ENCODE measurements at places on chromosomes 7 and 10.
A peak's percentile ranks its signal among the peaks of the same experiment; 100 is the strongest.

- no peak for DNase-seq
Observed at GRCh38 chr10:133185916-133186315, 25.9 kb downstream of the KNDC1 start.

GRCh38 chr7:30563326-30563942 is 31.2 kb upstream of the GARS1 start:
- peak; percentile 13 for DNase-seq

- no peak for DNase-seq
Observed at GRCh38 chr7:20264623-20265022, 47.4 kb upstream of the MACC1 start.

DNA sequence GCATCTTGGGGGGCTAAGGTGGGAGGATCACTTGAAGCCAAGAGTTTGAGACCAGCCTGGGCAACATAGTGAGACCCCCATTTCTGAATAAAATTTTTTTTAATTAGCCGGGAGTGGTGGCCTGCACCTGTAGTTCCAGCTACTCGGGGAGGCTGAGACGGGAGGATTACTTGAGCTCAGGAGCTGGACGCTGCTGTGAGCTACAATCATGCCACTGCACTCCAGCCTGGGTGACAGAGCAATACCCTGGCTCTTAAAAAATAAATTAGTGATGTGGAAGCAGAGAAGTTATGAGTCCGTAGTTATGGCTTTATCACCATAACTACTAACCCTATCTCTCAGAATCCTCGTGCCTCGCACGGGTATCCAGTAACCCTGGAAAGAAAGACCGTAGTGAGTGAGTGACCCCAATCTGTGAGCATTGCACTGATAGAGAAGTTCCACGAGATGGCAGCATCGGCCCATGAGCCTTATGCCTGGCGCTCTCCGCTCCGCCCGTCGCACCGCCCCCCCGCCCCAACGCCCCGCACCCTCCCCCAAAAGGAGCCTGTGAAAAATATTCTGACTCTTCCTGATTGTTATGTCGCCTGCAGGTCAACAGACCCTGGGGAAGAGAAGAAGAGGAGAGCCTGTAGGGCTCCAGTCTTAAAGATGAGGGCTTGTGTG is 4.9 kb upstream of the SLC29A3 start:
- peak; percentile 34 for DNase-seq

DNA sequence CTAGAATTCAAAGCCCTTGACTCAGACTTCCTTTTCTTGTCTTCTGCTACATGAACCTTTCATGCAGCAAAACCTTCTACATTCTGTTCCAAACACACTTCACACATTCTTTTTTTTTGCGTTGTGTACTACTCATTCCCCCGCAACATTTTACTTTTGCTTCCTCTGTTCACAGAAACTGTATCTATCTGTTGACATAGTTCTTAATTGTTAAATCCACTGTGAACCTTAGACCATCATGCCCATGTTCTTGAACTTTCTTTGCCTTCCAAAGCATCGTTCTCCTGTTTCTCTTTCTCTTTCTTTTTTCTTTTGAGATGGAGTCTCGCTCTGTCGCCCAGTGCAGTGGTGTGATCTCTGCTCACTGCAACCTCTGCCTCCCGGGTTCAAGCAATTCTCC is 14.2 kb downstream of the CCSER2 start:
- DNase-seq: no peak

DNA sequence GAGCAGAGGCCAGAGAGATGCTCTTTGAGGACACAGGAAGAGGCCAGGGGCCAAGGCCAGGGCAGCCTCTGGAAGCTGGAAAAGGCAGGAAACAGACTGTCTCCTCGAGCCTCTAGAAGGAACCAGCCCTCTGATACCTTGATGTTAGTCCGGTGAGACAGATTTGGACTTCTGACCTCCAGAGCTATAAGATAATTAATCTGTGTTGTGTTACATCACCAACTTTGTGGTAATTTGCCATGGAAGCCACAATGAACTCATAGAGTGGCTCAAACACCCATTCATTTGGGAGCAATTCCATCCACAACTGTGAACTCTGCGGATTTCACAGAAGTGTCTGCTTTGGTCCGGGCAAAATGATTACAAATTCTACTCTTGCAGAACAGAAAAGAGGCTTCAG is 48.7 kb downstream of the OAT start:
- DNase-seq: no peak

DNA sequence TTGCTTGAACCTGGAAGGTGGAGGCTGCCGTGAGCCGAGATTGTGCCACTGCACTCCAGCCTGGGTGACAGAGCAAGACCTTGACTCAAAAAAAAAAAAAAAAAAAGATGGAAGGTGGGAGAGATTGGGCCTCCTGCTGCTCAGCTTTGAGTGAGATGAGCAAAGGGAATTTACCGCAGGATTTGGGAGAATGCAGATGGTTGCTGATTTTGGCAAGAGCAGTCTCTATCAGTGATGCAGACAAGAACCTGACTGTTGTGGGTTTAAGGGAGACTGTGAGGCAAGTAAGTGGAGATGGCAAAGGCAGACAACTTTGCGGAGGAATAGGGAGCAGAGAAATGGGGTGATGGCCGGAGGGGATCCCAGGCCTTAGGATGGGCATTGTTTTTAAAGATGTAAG is 1140.8 kb upstream of the AUTS2 start:
- peak; percentile 36 for DNase-seq

DNA sequence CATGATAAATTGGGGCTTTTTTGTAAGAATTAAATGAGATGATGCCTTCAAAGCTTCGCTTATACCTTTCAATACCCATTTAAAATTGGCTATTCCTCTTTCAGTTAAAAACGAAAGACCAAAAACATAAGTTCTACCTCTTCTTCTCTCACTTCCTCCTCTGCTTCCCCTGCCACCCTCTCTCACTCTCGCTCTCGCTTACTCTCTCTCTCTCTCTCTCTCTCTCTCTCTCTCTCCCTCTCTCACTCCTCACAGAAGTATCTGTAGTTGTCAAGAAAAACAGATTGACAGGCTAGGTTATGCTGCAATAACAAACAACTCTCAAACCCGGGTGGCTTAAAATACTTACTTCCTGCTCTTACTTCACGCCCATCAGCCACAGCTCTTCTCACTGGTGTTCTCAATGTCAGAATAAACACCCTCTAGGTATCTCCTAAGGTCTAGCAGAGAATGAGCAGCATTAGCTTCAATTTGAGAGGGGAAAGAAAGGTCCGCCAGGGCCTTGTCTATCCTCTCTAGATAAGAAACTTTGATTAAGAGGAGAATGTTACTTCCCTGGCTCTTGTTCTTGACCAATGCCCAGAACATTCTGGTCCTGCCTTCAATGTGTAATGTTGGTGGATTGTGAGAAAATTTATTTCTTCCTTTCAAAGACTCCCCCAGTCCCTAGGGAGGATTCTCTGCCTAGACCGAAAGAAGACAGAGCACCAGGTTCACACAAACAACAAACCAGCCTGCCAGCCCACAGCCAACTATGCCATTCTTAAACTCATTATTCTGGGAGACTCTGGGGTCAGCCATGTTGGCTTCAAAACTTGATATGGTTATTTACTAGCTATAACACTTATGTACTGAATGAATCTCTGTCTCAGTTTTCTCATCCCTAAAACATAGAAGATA is 1028.7 kb downstream of the XPNPEP1 start:
- DNase-seq: no peak

GRCh38 chr7:128882134-128882533 is 19.5 kb downstream of the ATP6V1F start:
- no peak for DNase-seq

DNA sequence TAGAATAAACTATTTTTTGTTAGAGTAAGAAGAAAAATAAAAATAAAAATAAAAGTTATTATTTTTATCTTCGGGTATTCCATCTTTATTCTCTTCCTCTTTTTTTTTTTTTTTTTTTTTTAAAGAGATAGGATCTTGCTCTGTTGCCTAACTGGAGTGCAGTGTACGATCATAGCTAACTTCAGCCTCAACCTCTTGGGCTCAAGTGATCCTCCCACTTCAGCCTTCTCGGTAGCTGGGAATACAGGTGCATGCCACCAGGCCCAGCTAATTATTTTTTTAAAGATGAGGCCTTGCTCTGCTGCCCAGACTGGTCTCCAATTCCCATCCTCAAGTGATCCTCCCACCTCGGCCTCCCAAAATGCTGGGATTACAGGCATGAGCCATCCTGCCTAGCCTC is 15.4 kb downstream of the STAM start:
- DNase-seq: no peak

DNA sequence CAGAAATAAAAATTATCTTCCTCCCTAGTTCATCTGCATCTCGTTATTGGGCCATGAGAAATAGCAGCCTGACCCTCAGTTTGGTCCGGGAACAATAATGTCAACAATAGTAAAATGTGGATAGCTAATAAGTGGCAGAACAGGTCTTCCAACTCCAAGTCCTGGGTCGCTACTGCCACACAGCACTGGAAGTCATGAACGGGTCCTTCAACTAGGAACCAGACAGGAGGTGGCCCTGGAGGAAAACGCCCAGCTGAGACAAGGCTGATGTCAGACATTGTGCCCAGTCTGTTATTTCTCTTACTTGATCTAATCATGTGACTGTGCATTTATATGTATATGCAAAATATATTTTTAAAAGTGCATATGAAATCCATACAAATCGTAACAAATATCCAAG is 51.8 kb downstream of the PYROXD2 start:
- DNase-seq: no peak

DNA sequence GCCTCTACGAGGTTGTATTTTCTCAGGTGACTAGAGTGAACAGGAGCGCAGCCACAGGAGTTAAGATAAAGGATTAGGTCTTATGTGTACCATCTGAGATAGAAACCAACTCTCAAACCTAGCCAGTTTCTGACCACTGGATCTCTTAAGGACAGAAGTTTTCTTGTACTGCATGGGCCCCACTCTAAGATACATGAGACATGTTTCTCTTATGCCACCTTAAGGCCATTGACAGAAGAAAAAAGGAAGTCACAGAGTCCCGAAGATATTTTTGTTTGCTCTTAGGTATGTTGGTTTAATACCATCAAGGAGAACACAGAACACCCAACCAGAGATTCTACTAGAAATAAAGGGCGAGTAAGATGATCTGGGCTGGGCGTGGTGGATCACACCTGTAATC is 335.8 kb downstream of the FRMD4A start:
- DNase-seq: no peak

- DNase-seq: no peak
Observed at GRCh38 chr7:40598915-40599314, 464.1 kb downstream of the SUGCT start.

GRCh38 chr10:103696411-103697145 is 158.8 kb downstream of the SH3PXD2A start:
- DNase-seq: peak; percentile 93

- DNase-seq: no peak
Observed at GRCh38 chr10:102064503-102064867, 664 bp upstream of the HPS6 start.

- DNase-seq: peak; percentile 62
Observed at GRCh38 chr10:72126184-72126871, 38.0 kb upstream of the SPOCK2 start.

GRCh38 chr10:132138596-132138995 is 48.2 kb upstream of the DPYSL4 start:
- DNase-seq: no peak

DNA sequence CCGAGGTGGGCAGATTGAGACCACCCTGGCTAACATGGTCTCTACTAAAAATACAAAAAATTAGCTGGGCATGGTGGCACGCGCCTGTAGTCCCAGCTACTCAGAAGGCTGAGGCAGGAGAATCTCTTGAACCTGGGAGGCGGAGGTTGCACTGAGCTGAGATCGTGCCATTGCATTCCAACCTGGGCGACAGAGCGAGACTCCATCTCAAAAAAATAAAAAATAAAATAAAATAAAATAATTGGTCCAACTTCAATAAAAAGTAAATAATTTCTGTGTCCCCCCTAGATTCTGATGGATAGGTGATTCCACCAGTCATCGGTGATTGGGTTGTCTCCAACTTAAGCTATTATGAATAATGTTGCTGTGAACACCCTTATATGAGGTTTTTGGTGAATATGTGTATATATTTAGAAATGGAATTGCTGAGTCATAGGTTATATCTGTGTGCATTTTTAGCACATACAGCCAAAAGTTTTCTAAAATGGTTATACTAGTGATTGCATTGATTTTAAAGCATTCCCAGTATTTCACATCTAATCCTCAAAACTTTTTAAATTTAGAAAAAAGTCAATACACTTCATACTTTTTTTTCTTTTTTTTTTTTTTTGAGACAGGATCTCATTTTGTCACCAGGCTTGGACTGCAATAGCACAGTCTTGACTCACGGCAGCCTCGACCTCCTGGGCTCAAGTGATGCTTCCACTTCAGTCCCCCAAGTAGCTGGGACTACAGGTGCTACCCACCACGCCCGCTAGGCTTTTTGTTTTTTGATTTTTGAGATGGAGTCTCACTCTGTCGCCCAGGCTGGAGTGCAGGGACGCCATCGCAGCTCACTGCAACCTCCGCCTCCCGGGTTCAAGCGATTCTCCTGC is 13.7 kb upstream of the SRPK2 start:
- no peak for DNase-seq

DNA sequence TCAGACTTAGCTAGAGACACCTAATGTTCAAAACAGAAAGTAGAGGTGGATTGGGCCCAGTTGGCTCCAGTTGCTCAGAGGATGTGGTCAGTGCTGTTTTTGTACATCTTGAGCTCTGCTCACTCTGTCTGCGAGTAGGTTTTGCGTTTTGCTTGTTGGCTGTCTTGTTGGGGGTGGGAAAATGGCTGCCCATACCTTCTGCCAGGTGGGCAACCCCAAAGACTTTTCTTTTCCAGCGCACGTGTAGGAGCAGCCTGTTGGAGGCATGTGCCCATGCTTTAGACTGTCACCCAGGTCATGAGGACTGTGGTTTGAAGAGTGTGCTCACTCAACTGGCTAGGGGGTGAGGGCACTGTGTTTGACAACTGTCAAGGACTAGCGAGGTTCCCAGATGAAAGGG is 73.9 kb downstream of the KAT6B start:
- DNase-seq: no peak

DNA sequence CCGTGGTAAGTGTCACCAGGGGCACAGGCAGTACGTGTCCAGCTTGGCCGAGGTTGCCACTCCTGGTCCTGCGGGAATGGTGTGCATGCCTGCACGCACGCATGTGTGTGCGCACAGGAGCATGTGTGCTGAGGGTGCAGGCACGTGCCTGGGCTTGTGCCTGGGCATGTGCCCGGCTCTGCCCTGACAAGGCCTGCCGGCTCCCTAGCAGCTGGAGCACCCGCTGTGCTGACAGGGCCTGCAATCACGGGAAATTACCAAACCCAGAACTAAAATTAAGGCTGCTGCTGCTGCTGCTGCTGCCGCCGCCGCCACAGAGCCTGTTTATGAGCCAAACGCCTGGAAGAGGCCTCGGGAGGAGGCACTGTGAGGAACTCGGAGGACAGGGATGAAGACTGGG is 28.7 kb downstream of the GHRHR start:
- peak; percentile 12 for DNase-seq

GRCh38 chr10:89032141-89032891 is 41.7 kb downstream of the FAS start:
- DNase-seq: peak; percentile 76

- no peak for DNase-seq
Observed at GRCh38 chr7:101465576-101466196, 103.0 kb downstream of the COL26A1 start.
